ENCODE measurements at places on chromosomes 1 and 21.
A peak's percentile ranks its signal among the peaks of the same experiment; 100 is the strongest.

- no peak for DNase-seq
These were observed 416.7 kb downstream of the LRRIQ3 start for GRCh38 chr1:73781251-73781650.

DNA sequence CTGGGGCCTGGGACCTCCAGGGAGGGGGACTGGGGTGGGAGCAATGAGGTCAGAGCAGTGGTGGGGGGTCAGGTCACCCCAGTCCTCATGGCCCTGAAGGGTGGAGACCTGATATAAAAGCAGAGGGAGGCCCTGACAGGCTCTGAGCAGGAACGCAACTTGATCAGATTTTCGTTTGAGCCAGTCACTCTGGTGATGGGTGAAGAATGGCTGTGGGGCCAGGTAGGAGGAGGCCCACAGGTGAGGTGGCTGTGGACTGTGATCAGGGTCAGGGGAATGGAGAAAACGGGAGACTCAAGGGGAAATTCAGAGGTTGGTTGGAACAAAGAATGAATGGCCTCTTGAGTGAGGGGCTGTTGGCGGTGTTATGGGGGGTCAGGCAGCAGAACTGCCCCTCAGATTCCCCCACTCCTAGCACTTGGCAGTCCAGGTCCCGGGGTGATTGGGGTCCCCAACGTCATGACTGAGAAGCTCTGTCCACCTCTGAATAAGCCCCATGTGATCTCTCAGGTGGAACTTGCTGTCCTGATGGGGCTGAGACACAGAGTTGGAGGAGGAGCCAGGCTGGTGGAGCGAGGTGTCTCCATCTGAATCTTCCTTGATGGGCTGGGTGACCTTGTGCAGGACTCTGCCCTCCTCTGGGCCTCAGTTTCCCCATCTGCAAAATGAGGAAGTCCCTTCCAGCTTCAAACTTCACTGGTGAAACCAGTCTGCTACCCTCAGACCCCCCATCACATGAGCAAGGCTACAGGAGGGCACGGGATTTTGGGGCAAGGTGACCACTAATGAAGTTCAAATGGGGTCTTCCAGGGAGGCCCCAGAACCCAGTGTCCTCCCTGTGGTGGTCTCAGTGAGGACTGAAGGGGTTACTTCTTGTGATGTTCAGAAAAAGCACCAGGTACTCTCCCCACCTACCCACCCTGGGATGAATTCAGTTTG is 683.0 kb downstream of the MATN1 start:
- DNase-seq: no peak

DNA sequence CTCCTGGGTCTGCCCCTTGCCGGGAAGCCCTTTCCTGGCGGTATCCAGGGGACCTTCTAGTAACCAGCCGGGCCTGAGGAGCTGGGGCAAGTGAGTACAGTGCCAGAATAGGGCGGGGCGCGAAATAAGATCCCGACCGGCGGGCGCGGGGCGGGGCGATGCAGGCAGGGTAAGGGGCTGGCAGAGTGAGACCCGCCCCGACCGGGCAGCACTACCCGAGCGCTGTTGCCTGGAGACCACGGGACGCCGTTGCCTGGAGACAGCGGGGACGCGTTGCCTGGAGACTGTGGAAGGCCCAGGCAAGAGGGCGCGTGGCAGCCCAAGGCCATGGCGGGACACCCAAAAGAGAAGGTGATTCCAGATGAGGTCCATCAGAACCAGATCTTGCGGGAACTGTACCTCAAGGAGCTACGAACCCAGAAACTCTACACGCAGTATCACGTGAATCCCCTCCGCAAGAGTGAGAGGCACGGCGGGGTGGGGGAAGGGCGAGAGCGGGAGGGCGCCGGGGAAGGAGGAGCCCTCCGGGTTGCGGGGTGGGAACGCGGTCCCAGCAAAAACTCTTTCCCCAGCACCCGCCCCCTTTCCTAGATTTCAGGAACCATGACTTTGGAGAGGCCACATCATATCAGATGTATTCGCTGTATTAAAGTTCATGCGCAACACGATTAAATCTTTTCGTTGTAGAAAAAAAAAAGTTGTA is 24.3 kb downstream of the EBNA1BP2 start:
- DNase-seq: peak; percentile 14

DNA sequence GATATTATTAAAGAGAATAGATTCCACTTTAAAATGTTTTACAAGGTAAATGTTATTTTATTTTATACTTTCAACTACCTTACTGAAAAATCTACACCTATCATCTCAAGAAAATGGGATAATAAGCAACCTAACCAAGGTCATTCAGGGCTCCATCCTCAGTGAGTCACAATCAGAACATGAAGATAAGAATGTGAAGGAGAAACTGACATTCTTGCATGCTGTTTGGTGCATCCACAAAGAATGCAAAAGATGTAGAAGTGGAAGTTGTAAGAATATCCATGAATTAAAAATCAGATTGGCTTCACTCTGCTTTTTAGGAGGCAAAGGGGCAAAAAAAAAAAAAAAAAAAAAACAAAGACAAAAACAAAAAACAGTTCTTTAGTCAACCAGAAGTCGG is 6.5 kb downstream of the WARS2 start:
- no peak for DNase-seq

- no peak for DNase-seq
These were observed 48.3 kb downstream of the SLC22A15 start for GRCh38 chr1:116024626-116025025.

- no peak for DNase-seq
These were observed 20.0 kb downstream of the FOXD3 start for GRCh38 chr1:63342402-63342801.

DNA sequence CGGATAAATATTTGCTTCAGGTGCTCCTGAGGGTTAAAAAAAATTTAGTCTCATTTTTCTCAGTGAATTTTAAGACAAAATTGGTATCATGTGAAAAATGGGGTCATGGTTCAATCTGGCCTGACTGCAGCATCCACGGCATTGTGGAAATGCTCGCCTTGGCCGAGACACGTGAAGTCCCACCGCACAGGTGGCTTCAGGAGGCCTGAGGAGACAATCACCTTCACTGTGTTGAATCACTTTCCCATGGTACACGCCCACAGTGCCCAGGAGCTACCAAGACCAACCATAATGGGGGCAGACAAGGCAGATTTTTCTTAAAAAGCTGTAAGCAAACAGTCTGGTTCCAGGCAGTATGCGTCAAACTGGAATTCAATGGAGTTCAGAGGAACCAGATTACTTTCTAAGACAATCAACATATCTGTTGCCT is 11.0 kb upstream of the CPLANE2 start:
- no peak for DNase-seq

DNA sequence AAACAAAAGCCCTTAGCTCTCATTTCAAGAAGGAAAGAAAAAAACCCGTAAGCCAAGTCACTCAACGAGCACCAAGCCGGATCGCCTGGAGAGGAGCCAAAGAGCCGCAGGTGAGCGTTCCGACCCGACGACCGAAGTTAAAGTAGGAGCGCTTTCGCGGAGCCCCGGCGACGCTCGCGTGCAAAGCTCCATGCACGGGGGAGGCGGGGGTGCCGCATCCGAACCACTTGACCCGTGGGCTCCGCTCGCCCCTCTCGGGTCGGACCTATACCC is 382 bp downstream of the GPBP1L1 start:
- DNase-seq: no peak

GRCh38 chr1:58718435-58718834 is 18.6 kb upstream of the MYSM1 start:
- DNase-seq: no peak

GRCh38 chr1:5994713-5995621 is 2.7 kb upstream of the NPHP4 start:
- no peak for DNase-seq

DNA sequence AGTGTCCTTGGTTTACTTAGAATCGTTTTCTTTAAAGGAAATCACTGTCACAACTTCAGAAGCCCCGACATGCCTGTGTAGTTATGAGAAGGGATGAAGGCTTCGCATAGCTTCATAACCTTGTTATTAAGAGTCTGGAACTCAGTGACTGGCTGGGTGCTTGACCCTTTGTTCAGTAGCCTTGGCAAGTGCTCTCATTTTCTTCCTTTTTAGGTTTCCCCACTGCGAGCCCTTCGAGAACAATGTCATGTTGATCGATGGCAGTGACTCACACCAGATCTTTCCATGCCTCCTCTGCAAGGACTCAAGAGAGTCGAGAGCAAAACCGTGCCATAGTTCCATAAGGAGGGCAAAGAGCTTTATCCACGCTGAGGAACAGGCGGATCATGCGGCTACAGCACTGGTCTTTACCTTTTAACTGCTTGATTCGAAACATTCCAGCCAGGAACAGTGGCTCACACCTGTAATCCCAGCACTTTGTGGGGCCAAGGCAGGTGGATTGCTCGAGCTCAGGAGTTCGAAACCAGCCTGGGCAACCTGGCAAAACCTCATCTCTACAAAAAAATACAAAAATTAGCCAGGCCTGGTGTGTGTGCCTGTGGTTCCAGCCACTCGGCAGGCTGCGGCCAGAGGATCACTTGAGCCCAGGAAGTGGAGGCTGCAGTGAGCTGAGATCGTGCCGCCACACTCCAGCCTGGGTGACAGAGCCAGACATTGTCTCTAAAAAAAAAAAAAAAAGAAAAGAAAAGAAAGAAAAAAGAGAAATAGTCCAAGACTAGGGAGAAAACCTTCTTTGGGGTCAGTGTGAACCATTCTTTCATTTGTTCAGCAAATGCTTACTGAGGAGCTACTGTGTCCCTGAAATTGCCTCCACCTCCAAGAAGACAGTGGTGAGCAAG is 95.4 kb upstream of the ERRFI1 start:
- no peak for DNase-seq
